ENCODE measurements at places on chromosomes 11 and 22. TPM values are rescaled to one million over a fixed set of nuclear protein-coding genes. Genes with fewer than 3 reads are reported as not detected.

The MRGPRX4 gene
- not detected for total RNA-seq

The SPDYC gene
- total RNA-seq = not detected

The FXYD2 gene
- total RNA-seq = 0.51 TPM

The SLC7A4 gene
- 0.07 TPM for total RNA-seq

The USH1C gene
- not detected for total RNA-seq

The PHETA2 gene
- 5.6 TPM for total RNA-seq

The HBG2 gene
- total RNA-seq = not detected

The EHF gene
- not detected for total RNA-seq

The BIK gene
- 3.1 TPM for total RNA-seq

The OR5D13 gene
- total RNA-seq = not detected

The CNIH2 gene
- total RNA-seq = 1.5 TPM

The UBQLN3 gene
- not detected for total RNA-seq

The MISFA gene
- 2.0 TPM for total RNA-seq

The APOA1 gene
- total RNA-seq = not detected

The HEPHL1 gene
- not detected for total RNA-seq

The TRPM5 gene
- total RNA-seq = not detected

The TOM1 gene
- 23.6 TPM for total RNA-seq

The SEPTIN5 gene
- 0.71 TPM for total RNA-seq
